ENCODE measurements at places on chromosomes 1 and 21.
A peak's percentile ranks its signal among the peaks of the same experiment; 100 is the strongest.

- no peak for DNase-seq
Measured at GRCh38 chr1:203693721-203694120, 67.1 kb downstream of the ATP2B4 start.

GRCh38 chr1:68954841-68955240 is 458.0 kb upstream of the DEPDC1 start:
- DNase-seq, result no peak

DNA sequence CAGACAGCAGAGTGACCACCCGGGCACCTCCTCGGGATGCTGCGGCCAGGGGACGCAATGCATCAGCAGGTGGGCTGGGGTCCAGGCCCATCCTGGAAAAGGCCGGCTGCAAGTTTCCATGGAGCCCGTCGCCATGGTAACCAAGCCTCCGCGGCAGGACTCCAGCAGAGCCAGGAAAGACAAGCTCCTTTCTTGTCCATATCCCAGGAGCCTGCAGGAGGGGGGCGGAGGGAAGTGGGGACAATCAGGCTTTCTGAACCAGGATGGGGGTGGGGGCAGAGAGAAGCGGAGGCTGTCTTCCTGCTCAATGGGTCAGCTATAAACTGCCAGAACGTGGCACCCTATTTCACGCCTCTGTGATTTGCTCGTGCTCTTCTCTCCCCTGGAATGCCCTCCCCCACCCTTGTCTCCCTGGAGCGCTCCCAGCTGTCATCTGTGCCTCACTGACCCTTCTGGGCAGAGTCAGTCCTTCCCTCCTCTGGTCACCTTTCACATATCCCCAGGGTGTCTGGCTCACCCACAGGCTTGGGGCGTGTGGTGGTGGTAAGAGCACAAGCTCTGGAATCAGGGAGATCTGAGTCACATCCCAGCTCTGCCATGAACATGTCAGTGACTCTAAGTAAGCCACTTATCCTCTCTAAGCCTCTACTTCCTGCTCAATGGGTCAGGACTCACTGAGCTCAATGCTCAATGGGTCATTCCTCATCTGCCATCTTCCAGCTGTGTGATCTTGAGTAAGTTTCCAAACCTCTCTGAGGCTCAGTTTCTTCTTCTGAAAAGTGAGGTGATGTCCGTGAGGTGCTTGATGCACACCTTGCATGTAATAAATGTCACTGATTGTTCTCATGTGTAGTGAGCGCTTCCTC is 58.9 kb upstream of the LAPTM5 start:
- DNase-seq, result no peak

DNA sequence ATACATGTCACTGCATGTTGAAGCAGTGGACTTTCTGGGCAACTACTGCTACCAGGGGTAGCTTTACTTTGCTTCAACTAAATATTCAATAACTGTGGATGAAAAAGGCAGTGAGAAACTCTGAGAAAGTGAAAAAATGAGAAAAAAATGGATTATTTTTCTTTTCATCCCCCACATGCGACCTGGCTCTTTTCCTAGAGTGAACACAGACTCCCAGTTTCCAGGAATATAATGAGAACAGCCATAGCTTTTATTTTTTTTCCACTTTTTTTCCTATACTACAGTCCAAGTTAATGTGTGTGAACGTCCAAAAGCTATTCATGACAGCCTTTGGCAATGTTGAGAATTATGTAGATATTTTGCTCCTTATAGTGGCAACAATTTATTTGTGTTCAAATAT is 230.4 kb downstream of the DNM3 start:
- DNase-seq, result no peak

- no peak for DNase-seq
Measured at GRCh38 chr1:164296172-164296571, 262.8 kb upstream of the PBX1 start.

DNA sequence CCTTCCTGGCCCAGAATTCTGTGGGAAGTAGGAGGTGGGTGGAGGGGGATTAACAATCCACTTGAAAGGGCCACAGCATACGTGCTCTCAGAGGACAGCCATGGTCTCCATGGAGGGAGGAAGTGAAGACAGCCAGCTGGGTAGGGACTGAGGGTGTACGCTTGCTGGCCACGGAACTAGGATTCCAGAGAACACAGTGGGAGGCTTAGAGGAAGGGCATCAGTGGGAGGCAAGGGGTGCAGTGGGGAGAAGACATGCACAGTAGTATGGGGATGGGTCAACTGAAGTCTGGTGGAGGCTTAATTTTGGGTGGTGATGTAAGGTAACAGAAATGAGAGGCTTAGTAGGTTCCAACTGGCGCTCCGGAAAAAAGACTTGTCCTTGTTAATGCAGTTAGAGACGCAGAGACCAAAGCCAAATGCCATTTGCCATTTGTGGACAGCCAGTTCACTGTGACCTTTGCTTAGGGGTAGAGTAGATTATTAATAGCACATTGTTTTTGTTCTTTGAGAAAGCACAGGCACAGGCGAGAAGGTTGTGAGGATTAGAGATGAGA is 103.0 kb downstream of the ZSCAN20 start:
- no peak for DNase-seq

DNA sequence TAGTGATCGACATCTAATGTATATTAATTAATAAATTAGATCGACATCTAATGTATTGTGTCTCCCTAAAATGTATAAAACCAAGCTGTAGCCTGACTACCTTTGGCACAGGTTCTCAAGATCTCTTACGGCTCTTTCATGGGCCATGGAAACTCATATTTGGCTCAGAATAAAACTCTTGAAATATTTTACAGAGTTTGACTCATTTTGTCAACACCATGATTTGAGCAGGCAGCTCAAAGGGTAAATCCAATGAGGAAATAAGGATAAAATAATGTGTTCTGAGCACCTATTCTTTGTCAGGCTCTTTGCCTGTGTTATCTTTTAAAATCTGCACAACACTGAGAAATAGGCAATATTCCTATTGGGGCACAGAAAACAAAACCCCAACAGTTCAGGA is 223.4 kb upstream of the DUSP10 start:
- DNase-seq, result no peak

DNA sequence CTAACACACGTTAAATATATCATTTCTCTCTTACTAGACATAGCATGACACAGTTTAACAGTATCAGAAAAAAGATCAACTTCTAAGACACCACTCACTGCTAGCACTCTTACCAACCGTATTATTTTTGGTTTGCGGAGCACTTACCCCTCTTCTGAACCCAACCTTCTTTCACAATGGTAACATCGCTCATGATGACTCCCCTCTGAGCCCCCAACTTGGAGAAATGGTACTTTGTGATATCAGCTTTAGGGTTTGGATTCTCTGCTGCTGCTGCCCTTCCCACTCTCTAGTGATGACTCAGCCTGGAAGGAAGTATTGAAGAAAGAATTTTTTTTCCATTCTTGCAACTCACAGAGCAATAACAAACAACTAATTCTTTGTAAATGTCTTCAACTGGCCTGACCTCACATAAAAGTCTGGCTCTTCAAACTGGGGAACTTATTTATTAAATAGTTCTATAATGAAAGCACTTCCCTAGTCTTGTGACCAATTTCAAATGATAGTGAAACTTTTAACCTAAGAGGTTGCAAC is 7.0 kb downstream of the AKT3 start:
- DNase-seq, result no peak

DNA sequence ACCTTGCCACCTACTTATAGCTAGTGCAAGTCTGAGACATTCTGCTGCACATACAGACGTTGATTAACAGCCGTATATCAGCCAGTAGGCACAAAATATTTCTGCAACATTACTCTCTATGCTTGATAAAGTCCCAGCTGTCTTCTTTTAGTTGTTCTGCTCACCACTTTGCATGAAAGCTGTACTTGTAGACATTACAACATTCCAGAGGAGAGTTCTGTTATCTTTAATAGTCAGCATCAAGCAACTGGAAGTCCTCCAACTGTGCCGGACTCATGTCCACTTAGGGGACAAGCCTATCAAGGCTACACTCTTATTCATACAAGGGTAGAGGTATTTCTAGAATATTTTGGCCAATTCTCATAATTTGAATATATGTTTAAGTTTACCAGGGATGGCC is 50.0 kb downstream of the CACHD1 start:
- DNase-seq, result no peak

DNA sequence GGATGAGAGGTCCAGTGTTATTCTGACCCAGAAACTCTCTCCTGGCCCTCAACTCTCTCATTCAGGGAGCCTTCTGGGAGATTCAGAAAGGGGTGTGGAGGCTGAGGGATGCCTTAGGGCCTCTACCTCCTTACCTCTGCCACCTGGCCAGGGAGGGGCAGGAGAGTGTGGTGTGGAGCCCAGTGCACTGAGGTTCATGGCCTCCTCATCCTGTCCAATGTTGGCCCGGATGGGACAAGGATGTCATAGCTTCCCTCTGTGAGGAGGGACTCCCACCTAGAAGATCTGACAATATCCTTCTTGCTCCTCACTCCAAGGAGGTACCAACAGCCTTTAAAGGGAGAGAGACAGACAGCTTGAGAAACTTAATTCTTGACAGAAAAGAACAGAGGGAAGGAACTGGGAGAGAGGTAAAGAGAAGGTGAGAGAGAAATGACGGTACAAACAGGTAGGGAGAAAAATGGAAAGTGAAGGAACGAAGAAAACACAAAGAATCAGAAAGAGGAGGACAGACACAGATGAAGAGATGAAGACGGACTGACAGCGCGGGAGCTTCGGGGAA is 779 bp downstream of the BEND5 start:
- no peak for DNase-seq

DNA sequence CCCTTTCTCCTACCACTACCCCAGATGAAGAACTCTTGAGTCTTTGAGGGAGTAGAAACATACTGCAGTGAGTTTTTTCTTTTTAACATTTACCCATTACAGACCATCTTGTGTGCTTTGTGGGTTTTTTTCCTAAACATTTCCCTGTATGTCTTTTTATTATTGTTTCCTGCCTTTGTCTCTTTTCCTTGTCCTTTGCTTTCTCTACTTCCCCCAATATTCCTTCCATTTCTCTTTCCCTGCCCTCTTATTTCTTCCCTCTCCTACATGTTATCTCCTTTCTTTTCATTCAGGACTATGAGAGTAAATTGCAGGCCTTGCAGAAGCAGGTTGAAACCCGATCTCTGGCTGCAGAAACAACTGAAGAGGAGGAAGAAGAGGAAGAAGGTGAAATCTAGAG is 79.1 kb upstream of the PGD start:
- no peak for DNase-seq

DNA sequence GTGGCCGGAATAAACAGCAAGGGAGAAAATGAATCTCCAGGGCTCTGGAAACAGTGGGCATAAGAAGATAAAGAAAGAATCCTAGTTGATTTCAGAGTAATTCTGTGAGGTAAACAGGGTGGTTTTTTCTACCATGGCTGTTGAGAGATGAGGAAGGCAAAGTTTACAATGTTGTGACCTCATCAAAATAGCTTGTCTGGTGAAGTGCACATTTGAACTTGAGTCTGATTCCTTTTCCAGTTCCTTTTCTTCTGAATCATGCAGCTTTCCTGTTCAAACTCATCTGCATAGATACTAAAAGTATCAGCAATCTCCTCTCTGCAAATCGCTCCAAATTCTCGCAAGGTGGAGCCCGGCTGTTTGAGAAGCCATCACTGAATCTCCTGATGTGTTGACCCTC is 161.7 kb downstream of the PLPP3 start:
- no peak for DNase-seq

DNA sequence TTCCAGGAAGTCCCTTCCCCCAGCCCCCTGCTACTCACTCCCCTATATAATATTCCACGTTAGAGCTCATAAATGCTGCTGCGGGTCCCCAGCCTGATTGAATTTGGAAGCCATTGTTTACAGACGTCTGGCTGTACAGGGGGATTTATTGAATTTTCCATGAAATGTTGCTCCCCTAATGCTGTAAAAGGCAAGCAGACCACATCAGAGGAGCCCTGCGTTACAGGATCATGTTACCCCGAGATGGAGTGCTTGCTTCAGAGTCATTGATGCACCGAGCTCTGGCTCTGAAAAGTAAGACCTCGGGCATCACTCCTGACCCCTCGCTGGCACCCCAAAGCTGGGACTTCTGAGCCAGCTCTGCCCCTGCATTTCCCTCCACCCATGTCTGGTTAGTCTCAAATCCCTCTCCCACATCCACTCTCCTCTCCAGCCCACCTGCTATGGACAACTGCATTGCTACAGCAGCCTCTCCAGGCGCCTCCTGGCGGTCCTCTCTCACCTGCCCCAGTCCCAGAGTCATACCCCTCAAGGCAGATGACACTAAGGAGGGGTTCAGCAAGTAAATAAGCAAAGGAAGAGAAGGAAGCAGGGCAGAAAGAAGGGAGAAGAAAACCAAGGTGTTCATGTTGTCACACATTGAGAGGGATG is 127.8 kb downstream of the TMEM53 start:
- DNase-seq, result no peak

- DNase-seq, result peak; percentile 43
Measured at GRCh38 chr1:51570063-51570710, 46.7 kb upstream of the OSBPL9 start.

- no peak for DNase-seq
Measured at GRCh38 chr1:183004141-183004540, 19.1 kb upstream of the LAMC1 start.

GRCh38 chr1:47498551-47498950 is 60.7 kb downstream of the FOXD2 start:
- no peak for DNase-seq

DNA sequence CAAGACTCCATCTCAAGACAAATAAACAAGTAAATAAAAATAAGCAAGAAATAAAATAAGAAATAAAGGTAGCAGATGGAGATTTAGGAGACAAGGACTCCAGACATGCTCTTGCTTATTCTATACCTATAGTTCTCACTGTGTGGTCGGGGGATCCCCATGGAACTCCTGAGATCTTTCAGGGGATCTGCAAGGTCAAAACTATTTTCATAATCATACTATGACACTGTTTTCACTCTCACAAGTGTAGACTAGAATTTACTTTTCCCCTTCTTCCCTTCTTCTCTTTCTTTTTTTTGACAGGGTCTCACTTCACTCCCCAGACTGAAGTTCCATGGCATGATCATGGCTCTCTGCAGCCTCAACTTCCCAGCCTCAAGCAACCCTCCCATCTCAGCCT is 29.8 kb upstream of the NLRP3 start:
- no peak for DNase-seq

- peak; percentile 46 for DNase-seq
Measured at GRCh38 chr1:169309178-169310166, 58.1 kb downstream of the NME7 start.

- no peak for DNase-seq
Measured at GRCh38 chr1:222390181-222390580, 157.7 kb downstream of the HHIPL2 start.

DNA sequence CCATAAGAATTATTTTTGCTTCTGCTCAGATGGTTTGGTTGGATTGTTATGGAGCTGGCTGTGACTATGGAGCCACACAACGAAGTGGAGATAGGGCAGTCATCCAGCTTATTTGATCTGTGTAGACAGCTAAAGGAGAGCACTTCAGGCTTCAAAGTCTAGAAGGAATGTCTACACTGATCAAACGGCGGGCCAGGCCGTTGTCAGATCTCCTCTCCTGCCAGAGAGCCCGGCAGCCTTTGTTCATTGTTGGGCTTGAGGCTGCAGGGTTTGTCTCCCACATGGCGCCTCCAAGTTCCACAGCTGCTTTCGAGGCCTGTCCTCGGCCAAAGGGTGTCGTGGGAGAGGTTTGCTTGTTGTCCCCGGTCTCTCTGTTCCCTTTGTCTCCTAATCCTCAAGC is 2.8 kb upstream of the STMN1 start:
- no peak for DNase-seq

GRCh38 chr1:237199026-237199425 is 157.0 kb downstream of the RYR2 start:
- no peak for DNase-seq
